ENCODE measurements at places on chromosomes 5 and 9.

GRCh38 chr9:89529243-89530035 is 31.5 kb upstream of the SEMA4D start:
- DNase-seq = no peak

DNA sequence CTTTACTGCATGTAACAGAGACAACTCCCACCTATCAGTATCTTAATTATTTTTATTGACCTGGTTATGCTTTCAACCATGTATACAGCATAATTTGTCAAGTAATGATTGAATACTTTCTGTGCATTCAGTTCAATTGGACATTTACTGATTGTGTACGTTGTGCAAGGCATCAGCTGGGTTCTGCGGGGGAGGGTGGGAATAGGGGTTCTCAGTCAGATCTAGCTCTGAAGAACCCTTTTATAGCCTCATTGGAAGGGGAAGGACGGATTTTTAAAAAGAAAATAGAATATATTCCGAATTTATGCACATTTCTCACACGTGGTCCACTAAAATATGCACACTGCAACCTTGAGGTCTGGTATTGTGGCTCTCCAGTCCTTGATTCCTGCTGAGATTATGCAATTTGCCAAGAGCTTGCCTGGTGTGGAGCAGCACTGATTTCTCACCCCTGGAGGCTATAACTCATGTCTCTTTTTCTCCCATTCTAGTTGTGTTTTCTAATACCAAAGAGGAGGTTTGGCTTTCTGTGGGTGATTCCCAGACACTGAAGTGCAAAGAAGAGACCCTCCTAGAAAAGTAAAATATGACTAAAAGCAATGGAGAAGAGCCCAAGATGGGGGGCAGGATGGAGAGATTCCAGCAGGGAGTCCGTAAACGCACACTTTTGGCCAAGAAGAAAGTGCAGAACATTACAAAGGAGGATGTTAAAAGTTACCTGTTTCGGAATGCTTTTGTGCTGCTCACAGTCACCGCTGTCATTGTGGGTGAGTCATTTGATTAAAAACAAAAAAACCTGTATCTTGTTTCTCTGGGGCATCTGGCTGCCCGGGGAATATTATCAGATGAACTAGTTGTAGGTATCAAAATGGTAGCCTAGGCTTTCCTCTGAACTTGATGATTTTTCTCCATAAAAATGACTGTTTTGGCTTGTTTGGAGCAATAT is 1.7 kb downstream of the SLC1A3 start:
- no peak for DNase-seq

GRCh38 chr5:162593881-162594280 is 526.3 kb downstream of the GABRG2 start:
- no peak for DNase-seq

GRCh38 chr9:27945386-27945785 is 372.1 kb upstream of the C9orf72 start:
- no peak for DNase-seq

GRCh38 chr9:70835323-70835722 is 286.1 kb downstream of the TRPM3 start:
- DNase-seq = no peak

- no peak for DNase-seq
These were observed 88.4 kb downstream of the GALNT10 start for GRCh38 chr5:154278908-154279307.

DNA sequence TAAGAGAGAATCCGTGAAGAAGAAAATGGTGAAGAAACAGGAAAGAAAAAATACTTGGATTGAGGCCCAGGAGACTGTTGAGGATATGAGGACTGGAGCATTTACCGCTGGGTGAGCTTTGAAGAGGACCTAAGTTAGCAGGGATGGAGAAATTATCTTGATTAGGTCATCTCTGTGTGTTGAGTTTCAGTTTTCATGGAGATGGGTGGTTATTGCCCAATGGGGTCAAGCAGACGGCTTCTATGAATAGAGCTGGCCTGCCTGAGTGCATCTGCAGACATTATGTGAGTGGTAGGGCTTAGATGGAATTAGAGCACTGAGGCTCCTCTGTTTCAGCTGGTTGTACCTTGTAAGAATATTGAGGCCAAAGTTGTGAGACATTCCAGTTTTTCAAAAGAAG is 245.4 kb upstream of the FBXL7 start:
- no peak for DNase-seq

DNA sequence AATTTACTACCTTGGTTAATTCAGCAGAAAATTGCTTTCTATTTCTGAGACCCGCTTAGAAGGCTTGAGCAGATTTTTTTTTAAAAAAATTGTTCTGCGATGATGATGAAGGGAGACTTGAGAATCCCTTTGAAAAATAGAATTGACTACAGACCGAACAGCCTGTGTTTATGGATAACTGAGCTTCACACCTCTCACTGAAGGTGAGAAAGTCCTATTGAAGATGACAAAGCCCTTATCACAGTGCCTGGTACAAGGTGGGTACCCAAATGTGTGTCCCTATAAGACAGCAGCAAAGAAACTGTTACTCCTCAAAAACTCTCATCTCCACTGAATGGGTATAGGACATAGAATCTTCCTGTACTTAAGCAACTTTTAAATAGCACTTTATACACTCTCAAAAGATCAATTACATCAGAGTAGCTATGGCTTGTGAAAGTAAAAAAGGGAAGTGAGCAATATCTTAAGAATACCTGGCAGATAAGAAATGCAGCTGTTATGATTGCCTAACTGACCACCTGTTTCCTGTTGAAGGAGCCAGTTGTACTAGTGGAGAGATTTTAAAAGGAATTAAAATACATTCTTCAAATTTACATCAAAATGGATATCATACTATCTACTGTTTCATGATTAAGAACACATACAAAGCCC is 419.7 kb downstream of the CHSY3 start:
- no peak for DNase-seq

GRCh38 chr9:137951107-137951506 is 73.5 kb downstream of the CACNA1B start:
- no peak for DNase-seq

DNA sequence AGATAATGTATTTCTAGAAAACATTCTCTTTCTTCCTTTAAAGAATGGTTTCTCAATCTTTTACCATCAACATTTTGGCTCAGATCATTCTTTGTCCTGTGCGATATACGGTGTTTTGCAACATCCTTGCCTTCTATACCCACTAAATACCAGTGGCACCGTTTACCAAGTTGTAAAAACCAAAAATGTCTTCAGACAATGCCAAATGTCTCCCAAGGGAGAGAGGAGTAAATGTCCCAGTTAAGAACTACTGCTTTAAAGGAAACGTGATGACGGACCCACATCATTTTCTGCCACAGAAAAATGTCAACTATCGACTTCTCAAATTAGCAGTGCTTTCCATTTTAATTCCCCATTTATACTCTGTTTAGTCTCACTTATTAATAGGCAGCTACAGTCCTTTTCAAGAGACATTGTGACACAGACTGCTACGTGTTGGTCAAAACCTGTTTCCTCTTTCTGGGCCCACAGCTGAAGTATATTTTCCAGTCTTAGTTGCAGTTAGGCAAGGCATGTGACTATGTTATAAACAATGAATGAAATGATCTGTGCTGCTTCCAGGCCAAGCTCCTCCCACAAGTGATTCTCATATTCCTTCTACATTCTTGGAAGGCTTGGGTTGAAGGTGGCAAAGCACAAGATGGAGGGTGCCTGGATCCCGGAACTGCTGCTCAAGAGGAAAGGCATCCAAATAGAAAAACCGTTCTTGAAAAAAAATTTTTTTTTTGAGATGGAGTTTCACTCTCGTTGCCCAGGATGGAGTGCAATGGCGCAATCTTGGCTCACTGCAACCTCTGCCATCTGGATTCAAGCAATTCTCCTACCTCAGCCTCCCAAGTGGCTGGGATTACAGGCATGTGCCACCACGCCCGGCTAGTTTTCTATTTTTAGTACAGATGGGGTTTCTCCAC is 8.8 kb downstream of the PRXL2C start:
- no peak for DNase-seq

DNA sequence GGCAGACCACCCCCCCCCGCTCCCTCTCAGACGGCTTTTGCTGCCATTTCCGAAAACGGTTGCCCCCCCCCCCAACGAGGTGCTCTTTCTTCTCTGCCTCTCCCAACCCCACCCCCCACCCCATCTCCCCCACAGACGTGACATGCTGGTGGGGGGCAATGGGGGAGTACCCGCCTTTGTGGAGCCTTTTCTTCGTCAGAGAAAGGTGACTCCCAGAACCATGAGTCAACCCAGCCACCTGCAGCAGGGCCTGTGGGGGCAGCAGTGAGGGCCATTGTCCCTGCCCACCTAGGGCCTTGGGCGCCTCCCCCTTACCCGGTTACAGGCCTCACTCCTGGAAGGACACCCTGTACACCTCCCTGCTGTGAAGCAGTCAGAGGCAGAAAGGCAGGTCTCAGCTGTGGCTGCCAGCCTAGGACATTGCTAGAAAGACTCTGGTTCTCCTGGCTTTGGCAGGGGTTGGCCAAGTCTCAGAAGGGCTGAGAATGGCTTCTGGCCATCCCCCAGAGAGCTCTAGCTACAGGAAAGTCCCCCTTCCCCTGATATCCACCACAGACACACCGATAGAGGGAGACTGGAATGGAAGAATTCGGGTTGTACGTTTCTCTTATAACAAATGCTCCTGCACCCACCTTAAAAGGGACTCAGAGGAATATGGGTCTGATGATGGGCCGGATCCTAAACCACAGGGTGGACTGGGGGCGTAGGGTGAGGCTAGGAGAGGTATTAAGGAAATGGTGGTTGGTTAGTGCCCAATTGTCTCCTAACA is 2.2 kb downstream of the DNAJB5 start:
- no peak for DNase-seq

DNA sequence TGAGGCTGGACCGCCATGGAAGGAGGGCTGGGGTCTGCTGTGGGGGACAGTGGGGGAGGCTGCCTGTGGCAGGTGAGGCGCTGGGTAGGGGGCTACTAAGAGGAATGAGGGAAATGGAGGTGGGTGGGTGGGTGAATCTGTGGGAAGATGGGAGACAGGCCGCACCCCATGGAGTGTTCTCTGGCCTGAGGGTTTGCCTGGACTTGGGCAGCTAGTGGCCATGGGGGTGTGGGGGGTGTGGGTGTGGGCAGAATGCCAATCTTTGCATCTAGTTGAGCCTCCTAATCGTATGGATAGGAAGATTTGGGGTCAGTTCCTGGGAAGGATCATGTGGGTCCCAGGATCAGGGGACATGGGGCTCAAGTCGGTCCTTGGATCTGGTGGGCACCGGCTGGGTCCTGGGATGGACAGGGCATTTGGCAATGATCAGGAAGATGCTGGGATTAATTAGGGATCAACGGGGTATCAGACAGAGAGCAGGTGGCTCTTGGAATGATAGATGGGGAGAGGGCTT is 518 bp downstream of the ZDHHC12 start:
- DNase-seq = no peak

DNA sequence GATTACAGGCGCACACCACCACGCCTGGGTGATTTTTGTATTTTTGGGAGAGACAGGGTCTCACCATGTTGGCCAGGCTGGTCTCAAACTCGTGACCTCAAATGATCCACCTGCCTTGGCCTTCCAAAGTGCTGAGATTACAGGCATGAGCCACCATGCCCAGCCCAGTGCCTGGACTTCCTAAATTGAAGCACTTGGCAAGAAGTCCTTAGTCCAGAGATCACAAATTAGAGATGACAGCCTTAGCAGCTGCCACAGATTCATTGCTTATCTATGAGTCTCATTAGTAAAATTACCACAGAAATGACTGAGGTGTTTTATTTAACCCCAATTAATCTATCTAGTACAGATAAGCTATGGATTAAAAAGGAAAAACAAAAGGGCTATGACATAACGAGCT is 19.2 kb downstream of the EFCAB9 start:
- DNase-seq = no peak

DNA sequence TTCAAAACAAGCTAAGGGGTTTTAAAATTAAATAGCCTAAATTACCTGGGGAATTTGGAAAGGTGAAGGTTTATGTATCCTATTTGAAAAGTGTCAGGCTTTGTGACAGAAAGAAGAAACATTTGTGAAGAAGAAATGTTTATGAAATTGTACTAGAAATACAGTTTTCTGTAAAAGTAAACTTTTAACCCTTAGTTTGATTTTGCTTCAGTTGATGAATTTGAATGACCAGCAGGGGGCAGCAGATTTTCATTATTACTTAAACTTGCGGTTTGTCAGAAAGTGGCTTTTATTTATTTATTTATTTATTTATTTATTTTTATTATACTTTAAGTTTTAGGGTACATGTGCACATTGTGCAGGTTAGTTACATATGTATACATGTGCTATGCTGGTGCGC is 58.1 kb downstream of the NNT start:
- no peak for DNase-seq

DNA sequence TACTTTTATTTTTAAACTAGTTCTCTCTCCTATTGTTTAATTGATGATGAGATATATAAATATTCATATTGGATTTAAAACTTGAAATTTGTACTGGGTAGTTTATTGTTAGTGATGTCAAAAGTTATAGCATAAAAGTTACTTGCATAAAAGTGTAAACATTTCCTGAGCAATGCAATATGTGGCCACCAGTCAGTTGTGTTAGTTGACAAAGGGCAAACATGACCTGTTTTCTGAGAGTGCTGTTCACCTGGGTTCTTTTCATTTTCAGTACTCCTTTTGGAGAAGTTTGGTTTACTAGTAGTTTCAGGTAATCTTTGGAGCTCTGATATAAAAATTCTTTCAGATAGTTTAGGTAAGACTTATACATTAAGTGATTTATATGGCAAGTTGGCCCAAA is 69.4 kb downstream of the COMMD10 start:
- no peak for DNase-seq

DNA sequence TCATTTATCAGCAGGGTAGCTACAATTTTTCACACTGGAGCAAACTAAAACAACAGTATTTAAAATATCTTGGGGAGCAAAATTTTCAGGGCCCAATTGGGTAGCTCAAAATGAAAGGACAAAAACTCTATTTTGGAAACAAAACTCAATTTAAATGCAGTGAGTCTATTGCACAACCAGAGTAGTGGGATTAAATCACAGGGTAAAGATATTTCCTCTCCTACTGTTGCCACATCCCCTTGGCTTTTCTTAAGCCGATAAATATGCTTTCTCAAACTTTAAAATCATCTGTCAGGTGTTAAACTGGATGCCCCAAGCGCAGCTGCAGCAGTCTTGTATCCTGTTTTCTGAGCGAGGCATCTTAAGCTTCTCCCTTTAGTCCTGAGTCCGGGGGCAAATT is 1474.3 kb upstream of the CDH9 start:
- DNase-seq = no peak

- DNase-seq = no peak
These were observed 1.4 kb downstream of the COL23A1 start for GRCh38 chr5:178588769-178589168.

DNA sequence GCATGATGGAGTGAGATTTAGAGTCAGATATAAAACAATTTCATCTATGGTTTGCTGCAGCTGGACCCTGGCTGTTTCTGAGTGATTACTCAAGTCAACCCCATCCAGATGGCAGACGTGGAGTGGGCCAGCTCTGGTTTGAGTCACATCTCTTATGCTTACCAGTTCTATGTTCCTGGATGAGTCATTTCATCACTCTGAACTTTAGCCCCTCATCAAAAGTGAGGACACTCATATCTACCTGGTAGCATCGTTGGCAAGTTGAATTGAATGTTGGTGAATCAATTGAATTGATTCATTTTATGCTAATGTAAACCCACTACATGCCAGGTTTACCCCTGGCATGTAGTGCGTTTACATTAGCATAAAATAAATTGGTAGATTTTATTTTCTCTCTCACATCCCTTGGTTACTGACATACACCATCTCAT is 176.4 kb downstream of the FGF18 start:
- DNase-seq = no peak

GRCh38 chr5:88889189-88890069 is 6.4 kb upstream of the MEF2C start:
- DNase-seq = no peak

Data from activated CD4-positive, alpha-beta T cell treated with anti-CD3 and anti-CD28 coated beads, Interleukin-2, amount 50 U/mL, for 1 hour (primary cell).